Dorsolateral prefrontal cortex (tissue), 122 donors: ENCODE measurements at places on chromosomes 5 and 9.

DNA sequence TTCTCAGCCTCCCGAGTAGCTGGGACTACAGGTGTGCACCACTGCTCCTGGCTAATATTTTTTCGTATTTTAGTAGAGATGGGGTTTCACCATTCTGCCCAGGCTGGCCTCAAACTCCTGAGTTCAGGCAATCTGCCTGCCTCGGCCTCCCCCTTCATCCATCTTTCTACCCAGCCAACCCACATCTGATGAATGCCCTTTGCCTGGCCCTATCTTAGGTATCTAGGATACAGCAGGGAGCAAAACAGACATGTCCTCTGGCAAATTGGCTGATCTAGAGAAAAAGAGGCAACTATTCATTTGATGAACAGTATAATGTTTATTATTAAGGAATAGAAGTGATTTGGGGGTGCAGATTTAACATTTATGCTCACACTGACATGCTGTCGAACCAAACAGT, 123.0 kb downstream of the TRIO start:
- no peak for DNase-seq

GRCh38 chr5:115686738-115687074, 60.9 kb upstream of the TMED7 start:
- no peak for DNase-seq

DNA sequence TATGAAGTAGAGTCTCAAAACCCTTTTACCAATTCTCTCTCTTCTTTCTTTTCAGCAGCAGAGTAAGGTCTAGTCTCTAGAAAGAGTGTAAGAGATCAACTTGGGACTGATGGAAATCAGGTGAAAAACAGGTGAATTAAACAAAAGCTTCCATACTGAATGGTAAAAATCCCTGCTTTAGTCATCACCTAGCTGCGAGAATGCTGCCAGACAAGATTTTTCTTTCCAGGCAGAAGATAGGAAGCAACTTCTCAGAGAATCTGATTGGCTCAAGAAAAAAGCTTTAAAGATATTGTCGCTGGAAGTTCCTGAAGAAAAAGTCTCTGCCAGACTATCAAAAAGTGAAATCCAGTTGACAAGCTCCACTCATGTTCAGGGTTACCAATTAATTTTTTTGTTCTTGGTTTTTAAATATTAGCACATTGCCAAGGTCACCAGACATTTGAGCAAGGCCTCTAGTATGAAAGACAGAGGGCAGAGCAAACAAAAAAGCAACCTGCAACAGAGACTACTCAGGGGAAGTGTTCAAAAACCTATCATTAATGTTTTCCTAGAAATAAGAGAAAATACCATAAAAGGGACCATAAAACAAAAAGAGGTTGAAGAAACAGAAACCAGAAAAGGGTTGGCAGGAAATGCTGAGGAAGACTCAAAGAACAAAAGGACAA, 9.3 kb downstream of the CDO1 start:
- DNase-seq = no peak

DNA sequence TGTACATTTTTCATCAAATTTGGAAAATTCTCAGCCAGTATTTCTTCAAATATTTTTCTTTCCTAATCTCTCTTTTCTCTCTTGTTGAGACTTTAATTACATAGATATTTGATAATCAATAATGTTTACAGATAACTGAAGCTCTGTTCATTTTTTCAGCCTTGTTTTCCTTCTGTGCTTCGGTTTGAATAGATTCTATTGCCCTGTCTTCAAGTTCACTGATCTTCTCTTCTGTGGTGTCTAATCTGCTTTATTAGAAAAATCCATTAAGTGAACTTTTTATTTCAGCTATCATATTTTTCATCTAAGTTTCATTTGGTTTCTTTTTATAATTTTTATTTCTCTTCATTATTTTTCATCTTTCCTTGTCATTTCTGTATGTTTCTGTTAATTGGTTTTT, 54.1 kb downstream of the AMBP start:
- DNase-seq = no peak
